Psoas muscle (tissue), 8 donors: ENCODE measurements at places on chromosomes 16 and 17.

DNA sequence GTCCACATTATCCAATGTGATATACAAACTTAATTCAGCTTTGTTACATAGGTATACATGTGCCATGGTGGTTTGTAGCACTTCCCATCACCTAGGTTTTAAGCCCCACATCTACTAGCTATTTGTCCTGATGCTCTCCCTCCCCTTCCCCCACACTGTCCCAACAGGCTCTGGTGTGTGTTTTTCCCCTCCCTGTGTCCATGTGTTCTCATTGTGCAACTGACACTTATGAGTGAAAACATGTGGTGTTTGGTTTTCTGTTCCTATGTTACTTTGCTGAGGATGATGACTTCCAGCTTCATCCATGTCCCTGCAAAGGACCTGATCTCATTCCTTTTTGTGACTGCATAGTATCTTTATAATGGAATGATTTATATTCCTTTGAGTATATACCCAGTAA, 196.7 kb downstream of the CDH11 start:
- DNase-seq = no peak

DNA sequence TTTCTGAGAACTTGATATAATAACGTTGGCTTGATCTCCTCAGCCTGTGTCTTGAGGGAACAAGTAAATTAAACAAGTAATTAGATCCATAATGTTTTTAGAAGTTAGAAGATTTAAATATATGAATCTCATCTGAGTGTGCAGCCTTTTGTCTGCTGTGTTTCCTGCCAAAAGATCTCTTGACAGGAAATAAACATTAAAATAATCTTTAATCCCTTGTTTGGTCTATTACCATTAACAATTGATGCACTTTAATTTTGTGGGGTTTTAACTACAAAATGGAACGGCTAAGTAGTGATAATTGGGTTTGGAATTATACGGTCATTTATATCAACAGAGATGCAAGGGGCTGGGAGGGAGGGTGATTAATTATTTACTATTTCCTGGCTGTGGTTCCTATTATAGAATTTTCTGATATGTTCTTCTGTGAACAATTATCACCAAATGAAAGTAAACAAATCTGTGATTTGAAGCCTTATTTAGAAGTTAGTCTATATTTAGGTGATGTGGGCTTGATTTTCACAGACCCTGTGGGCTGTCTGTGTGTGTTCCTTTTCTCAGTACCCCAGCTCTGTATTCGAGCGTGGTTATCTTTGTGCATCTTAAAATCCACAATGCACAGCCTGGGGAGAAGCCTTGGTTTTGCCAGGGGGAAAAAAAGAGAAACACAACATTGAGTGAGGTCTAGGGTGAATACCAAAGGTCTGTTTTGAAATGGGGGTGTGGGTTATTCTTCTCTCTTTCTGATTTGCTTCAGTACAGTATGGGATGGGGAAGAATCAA, 556.1 kb downstream of the WWOX start:
- DNase-seq = no peak

DNA sequence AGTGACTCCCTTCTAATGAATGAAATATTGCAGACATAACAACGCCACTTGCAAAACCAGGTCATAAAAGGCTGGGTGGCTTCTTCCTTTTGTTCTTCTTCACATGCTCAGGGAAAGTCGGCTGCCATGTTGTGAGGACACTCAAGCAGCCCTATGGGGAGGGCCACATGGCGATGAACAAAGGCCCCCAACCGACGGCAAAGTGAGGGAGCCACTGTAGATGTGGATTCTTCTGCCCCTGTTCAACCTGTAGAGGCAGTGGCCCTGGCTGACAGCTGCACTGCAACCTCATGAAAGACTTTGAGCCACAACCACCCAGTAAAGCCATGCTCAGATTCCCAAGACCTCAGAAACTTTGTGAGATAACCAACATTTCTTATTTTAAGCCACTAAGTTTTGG, 203.5 kb upstream of the TNRC6C start:
- DNase-seq = no peak

DNA sequence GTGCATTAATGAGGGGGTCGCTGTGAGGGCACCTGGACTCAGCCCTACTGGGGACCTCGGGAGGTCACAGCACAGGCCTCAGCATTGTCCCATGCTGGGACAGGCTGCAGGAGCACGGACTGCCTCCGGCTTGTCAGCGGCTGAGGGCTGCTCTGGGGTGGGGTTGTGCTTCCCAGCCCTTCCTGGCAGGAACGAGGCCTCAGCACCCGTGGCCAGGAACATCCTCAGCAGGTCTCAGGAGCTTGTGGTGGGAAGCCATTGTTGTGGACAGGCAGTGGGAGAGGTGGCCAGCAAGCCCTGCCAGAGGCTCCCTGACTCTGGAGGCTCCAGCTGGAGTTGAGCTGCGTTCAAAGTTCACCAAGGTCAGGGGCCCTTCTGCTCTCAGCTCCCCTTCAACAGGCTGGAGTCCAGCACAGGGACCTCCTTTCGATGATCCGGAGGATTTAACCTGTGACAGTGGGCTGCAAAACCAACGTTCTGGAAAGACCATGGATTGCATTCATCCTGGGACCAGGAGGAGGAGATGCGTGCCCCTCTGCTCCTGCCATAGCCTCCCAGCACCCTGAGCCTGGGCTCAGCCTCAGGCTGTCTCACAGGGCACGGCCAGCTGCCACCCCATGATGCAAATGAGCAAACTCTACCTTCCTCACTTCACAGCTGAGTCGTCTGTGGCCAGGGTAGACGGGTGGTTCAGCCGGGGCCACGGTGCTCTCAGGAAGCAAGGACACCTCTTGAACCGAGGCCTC, 32.6 kb downstream of the FOXL1 start:
- DNase-seq = no peak

DNA sequence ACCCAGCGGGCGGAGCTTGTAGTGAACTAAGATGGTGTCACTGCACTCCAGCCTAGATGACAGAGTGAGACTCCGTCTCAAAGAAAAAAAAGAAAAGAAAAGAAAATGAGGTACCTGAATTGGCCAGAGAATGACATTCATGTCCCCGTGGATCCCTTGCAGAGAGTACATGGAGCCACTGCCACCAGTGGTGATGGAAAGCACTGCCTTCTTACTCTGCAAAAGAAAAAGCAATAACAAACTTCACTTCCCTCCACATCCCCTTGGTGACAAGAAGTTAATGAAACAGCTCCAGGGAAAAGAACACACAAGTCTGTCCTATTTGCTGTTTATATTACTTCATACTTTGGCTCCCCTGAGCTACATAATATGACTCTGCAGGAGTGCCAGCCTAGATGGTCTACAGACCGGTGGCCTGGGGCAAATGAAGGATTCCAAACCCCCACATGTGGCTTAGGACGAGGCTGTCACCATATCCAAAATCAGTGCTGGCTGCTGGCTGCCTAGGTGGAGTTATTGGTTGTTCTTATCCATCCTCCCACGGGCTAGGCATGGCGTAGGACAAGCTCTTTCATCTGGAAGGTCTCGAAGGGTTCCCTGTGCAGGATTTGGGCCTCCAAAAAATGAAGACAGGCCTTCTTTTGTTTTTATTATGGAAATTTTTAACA, 13.3 kb downstream of the NQO1 start:
- no peak for DNase-seq

DNA sequence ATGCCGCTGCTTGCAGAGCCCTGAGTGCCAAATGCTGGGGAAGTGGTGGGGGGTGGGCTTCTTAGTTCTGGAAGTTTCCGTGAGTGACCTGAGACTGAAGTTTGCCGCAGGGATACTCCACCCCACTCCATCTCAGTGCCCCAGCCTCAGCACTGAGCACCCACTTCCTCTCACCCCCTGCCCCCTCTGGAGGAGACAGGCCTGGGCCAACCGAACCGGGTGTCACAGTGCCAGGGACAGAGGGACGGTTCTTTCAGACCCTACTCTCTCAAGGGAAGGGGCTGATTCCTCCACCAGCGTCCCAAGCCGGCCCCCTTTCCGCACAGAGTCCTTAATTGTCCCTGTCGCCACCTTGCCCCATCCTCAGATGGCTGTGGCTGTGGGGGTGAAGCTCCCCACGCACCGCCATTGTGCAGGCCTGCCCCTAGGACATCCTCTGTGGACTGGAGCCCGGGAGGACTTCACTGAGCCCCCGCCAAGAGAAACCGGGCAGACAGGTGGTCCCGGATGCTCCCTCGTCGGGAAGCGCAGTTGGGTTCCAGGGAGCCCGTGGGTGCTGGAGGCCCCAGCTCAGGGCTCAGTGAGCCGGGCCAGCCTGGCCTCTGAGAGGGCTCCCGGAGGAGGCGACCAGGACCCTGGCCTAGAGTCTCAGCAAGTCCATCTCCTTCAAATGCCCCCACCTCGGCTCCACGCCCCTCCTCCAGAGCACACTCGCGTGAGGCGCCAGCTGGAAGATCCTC, 1.6 kb upstream of the KREMEN2 start:
- DNase-seq = no peak

- no peak for DNase-seq
These were observed 54.6 kb downstream of the ZNF423 start for GRCh38 chr16:49801290-49801689.

GRCh38 chr17:57732062-57732461, 13.0 kb downstream of the CCDC182 start:
- no peak for DNase-seq

DNA sequence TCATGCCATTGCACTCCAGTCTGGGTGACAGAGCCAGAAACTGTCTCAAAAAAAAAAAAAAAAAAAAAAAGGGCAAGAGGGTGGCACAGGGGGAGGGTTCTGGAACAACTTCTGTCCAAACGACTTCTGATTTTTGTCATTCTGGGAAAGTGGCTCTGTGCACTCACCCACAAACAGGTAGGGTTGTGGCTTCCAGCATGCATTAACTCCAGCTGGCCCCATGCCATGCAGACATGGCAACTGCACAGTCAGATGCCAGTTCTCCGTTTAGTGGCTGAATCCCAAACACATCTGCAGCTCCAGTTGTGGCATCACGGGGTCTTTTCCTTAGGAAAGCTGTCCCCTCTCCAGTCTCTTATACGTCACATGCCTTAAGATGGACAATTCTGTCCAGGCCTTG, 30.3 kb downstream of the B4GALNT2 start:
- no peak for DNase-seq

- DNase-seq = no peak
These were observed 43.4 kb upstream of the GSE1 start for GRCh38 chr16:85569615-85570212.

GRCh38 chr16:85661740-85662481, 26.8 kb downstream of the GINS2 start:
- DNase-seq = no peak

DNA sequence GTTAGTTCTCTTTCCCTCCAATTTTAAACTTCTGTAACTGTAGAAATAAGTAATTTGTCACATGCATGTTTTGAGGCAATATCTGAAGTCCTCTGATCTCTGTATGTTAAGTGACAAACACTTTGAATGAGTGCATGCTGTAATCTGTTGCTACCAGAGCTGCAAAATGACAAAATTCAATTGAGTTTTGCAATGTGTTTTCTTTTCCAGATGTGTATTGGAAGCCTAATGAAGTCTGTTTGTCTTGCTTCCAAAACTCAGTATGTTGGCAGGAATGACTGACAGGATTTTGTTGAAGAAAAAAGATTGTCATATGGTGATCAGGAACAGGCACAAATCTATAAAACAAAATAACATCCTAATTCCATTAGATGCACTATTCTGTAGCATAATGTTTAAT, 561.6 kb upstream of the CDH8 start:
- no peak for DNase-seq

DNA sequence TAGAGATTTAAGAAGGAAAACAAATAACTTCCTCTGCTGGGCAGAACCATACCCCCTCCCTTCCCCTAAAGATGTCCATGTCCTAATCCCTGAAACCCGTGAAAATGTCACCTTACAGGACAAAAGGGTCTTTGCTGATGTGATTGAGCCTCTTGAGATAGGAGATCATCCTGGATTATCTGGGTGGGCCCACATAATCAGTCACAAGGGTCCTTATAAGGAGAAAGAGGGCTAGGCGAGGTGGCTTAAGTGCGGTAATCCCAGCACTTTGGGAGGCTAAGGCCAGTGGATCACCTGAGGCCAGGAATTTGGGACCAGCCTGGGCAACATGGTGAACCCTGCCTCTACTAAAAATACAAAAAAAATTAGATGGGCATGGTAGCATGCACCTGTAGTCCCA, 12.0 kb upstream of the SLC39A11 start:
- DNase-seq = no peak

DNA sequence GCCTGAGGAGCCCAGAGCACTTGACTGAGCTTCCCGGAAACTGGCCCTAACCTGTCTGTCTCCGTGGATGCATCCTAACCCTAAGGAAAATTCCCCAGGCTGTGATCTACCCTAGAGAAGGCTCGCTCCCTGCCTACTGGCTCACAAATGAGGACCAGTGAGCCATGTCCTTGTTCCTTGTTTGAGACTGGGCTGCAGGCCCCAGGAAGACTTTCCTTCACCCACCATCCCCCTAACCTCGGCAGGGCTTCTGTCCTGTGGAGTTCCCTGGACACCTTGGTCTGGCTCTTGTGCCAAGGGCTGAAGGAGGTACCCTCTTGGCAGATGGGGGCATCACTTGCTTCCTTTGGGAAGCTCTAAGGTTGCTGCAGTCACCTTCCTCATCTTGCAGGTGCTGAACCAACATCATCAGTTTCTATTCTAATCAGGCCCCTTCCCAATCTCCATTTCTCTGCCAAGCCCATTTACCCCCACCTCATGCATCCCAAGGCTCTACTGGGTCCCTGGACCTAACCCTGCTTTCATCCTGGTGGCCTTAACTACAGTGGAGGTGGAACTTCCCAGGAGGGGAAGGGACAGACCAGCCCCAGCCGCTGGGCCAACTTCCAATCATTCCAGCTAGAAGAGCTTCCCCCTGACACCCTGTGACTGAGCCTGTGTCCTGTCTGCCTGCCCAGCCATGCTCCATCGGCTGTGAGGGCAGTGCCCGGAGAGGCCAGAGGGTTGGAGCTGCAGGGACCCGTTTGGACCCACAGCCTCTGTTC, 12.4 kb downstream of the RNF40 start:
- DNase-seq = no peak

DNA sequence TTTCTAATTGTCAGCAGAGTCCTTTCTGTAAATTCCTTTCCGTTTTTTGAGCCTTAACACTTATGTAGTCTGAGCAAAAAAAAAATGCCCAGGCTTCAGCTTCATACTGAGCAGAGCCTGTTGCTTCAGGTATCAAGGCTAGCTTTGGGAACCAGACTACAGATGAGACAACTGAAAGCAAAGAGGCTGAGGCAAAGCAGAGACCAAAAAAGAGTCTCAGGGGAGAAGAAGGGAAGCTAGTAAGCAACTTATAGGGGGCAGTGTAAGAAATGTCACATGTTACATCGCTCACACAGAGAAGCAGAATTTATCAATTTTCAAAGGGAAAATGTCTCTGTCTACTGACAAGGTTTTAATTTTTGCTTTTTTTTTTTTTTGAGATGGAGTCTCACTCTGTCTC, 3.3 kb downstream of the HASPIN start:
- no peak for DNase-seq
